ENCODE measurements at places on chromosomes 7 and 10.

DNA sequence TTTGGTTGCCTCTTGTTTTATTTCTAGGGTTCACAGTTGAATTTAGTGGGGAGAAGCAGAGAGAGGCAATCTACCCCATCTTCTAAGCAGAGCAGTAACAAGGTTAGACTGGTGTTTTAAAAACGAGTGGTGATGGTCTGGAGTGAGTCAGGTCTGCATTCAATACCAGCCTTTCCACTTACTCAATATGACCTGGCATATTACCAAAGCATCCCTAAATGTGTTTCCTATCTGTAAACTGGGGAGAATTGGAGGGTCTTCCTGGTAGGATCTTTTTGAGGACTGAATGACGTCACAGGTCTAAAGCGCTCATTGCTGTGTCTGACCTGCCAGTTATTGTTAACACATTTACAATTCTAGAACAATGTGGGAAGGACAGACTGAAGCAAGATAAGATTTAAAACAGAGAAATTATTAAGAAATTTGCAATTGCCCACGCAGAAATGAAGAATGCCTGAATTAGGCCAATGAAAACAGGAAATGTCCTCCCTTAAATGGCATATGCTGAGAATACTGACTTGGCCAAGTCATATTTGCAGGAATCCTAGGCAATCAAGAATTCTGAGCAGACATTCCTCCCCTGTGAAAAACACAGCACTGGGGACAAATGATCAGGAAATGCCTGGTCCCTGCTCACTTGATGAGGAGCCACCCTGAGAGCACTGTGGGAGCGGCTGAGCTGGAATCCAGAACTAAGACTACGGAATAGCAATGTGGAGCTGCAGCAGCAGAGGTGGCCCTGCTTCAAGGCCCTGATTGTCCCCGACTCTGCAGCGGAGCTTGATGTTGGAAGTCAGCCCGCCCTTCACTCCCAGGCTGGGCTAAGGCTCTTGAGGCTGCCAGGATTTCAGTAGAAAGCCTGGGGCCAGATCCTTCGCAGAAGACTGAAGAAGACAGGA lies 184.5 kb upstream of the CXCL12 start:
- no peak for DNase-seq

DNA sequence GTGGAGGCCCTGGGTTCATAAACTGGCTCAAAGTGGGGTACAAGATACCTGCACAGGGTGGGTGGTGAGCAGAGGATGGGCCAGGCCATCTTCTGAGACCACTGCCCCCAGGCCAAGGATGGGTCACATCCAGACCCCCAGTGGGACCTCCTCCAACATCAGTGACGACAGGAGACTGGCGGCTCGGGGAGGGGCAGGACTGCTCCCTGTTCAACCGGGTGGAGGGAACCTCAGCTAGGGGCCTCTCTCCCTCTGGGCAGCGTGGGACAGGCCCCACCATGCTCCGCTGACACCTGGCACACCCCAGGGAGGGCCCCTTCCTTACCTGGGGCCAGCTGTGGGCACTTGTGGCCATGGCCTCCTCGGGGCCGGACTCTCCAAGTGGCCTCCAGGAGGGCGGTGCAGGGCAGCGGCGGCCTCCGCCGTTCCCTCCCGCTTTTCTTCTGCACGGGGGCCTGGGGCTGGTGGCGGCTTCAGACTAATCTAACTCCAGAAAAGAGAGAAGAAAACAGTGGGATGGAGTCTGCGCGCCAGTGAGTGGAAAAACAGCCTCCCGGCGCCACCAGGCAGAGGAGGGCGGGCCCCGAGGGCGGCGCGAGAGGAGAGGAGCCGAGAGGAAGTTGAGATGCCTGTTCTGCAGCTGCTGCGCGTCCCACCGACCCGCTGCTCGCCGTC lies at the start of gene CALHM2:
TSS of gene CALHM2 (minus strand) at position 540 of the 675 bp plus-strand sequence. CDS start 2,429 bp downstream, outside the sequence.
- no peak for DNase-seq

DNA sequence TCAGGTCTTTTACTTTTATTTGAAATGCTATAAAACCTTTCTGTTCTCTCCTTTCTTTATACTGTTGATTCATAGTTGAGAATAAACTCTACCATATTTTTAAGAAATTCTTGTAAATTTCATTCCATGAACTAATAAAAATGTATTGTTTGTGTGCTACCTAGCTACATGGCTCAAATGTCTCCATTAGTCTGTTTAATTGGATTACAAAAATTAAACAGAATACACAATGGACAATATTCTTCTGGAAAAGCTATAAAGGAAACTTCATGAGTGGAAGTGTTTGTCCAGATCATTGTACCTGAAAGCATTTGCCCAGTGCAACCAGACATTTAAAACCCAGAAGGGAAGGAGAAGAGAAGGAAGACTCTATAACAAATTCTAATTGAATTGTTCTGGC lies 20.1 kb downstream of the KCND2 start:
- DNase-seq: no peak

DNA sequence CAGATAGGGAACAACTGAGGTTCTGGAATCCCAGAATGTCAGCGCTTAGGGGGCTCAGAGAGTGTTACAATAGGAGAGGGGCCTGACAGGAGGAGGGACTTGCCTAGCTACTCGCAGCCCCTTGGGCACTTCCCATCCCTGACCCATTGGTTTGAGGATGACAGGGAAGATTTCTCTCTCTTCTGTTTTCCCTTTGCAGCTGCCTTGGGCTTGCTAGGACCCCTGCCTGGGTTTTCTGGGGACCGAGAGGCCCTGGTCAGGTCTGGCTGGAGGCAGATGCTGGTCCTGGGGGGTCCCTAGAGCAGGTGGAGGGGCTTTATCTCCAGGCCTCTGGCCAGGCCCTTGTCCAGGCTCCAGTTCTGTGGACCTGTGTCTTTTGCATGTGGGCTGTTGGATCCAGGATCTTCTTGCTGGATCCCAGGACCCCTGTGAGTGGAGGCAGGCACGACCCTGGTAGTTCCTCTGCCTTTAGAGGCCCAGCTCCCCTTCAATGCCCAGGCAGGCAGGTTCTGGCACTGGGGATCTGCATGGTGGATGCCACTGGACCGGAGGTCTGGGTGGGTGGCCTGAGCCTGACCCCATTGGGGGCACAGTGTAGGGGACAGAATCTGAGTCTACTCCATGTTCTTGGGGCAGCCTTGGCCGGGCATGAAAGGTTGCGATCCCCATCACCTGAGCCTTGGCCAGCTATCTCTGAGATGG lies 26.9 kb downstream of the RAMP3 start:
- no peak for DNase-seq

DNA sequence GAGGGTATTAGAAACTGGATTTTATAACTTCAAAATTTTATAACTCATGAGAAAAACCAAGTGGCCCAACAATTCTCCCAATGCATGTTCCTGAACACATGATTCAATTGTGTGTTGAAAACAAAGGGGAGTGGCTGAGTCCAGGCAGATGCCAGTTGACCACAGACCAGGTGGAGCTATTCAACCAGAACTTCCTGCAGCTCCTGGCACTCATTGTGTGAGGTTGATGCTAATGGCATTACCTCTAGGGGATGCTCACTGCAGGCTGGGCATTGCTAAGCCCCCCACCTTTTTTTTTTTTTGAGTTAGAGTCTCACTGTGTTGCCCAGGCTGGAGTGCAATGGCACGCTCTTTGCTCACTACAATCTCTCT lies 20.3 kb downstream of the MYOF start:
- no peak for DNase-seq

Data from cortex of kidney (tissue), 1 donor.